ENCODE measurements at places on chromosomes 4 and X.

- no peak for DNase-seq
Measured at GRCh38 chr4:10184041-10184440, 67.4 kb upstream of the WDR1 start.

DNA sequence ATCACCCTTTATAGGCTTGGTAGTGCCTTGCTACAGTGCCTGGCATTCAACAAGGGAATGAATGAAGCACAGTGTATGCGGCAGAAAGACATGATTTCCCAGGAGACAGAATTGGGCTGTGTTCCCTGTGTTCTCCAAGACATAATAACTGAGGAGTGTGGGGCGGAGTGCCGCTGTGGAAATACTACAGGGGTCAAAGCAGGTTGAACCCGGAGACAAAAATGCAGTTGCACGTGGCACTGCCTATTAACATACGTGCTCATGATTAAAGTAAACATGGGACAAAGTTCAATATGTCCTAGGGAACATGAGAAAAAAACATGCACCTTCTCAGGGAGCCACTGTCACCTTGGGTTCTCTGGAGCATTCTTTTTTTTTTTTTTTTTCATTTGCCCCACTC lies 820.8 kb downstream of the RPA4 start:
- DNase-seq = no peak

GRCh38 chr4:7860600-7861163 lies 79.0 kb downstream of the AFAP1 start:
- peak; percentile 84 for DNase-seq

DNA sequence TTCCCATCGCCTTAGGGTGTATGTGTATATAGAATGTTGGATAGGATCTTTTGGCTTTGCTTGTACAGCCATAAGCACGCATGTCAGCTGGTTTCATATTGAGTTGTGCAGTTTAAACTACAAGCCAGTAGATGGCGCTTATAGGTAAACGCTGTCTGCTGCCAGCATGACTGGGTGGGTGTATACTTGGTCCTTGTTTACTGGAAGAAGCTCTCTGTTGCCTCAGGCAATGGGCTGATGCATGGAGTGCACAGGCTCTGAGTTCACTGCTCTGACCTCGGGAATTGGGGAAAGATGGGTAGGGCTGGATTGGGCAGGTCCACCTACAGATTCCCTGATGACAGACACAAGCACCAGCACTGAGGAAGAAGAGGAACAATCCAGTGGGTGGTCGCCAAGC lies 831.5 kb downstream of the STIM2 start:
- no peak for DNase-seq

DNA sequence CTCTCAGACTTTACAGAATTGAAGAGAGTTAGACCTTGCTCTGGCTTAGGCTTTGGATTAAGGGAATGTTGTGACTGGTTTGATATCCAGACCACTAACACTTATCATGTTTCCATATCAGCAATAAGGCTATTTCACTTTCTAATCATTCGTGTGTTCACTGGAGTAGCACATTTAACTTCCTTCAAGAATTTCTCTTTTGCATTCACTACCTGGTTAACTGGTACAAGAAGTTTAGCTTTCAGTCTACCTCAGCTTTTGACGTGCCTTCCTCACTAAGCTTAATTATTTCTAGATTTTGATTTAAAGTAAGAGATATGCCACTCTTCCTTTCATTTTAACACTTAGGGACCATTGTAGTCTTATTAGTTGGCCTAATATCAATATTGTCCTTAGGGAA lies 62.6 kb downstream of the CASP6 start:
- DNase-seq = no peak

- no peak for DNase-seq
Measured at GRCh38 chr4:150318971-150319370, 240.7 kb downstream of the DCLK2 start.

DNA sequence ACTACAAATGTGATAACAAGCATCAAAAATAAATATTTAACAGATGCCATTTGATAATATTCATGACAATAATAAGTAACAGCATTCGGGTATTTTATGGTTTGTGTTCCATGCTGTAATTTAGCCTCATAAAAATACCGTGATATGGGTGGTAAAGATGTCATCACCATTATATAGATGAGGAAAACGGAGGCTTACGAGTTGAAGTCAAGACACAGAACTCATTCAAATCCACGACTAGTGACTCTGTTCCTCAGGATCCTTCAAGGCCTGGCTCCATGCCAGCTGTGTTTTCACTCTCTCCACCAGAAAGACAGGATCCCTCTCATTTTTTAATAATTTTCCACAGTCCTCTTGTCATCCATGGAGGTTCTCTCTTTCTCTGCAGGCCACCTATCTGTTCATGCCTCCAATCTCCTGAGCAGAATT lies 94.5 kb downstream of the APBB2 start:
- no peak for DNase-seq

GRCh38 chr4:18880871-18881270 lies 859.3 kb upstream of the LCORL start:
- no peak for DNase-seq

- no peak for DNase-seq
Measured at GRCh38 chrX:1673337-1673736, 58.5 kb downstream of the ASMT start.

- no peak for DNase-seq
Measured at GRCh38 chr4:116705466-116705865, 379.9 kb downstream of the TRAM1L1 start.

DNA sequence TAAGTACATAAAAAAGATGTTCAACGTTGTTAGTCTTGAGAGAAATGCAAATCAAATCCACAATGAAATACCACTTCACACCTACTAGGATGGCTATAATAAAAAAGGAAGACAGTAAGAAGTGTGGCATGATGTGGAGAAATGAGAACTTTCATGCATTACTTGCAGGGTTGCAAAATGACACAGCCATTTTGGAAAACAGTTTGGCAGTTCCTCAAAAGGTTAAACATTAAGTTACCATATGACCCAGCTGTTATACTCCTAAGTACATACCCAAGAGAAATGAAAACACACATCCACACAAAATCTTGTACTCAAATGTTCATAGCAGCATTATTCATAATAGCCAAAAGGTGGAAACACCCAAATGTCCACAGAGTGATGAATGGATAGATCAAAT lies 25.8 kb upstream of the LIMCH1 start:
- DNase-seq = no peak

- no peak for DNase-seq
Measured at GRCh38 chr4:62474802-62475201, 1274.7 kb downstream of the ADGRL3 start.

DNA sequence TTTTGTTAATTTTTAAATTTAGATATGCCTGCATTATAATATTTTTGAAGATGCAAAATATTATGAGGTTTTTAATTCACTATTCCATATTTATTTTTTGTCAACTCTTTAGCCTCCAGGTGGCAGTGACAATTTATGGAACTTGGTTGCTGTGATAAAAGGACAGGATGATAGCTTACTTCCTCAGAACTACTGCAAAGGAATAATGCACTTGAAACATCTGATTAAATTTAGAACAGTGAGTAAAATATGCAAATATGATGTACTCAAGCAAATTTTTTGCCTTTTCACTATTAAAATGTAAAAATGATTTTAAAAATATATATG lies 45.1 kb downstream of the SPATA4 start:
- no peak for DNase-seq

- DNase-seq = no peak
Measured at GRCh38 chr4:141871086-141871770, 234.8 kb downstream of the IL15 start.

GRCh38 chr4:27720010-27720766 lies 859.5 kb downstream of the STIM2 start:
- DNase-seq = no peak

DNA sequence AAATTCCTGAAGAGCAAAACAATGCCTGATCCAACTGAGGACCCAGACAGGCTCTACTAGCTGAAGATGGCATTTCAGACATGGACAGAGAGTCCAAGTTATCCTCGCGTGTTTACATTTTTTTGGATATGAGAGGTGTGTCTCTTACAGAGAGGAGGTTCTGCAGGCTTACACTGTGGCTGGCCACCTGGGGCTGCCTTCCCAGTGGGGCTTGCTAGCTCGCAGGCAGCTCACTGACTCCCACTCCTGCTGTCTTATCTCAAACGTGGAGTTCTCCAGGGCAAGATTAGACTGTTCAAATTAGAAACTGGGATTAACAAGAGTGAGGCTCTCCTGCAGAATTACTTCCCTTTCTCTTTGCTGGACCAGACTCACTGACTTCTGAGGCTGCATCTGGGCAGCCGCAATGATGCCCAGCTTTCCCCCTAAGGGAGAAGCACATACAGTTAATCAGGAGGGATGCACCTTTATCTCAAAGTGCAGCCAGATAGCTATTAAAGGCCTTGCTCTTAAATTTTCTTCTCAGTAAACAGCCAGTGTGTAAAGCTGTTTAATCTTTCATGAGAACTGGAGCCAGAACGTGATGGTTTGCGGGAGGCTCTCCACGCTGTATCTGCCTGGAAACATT lies 123.0 kb downstream of the ENPP6 start:
- no peak for DNase-seq

DNA sequence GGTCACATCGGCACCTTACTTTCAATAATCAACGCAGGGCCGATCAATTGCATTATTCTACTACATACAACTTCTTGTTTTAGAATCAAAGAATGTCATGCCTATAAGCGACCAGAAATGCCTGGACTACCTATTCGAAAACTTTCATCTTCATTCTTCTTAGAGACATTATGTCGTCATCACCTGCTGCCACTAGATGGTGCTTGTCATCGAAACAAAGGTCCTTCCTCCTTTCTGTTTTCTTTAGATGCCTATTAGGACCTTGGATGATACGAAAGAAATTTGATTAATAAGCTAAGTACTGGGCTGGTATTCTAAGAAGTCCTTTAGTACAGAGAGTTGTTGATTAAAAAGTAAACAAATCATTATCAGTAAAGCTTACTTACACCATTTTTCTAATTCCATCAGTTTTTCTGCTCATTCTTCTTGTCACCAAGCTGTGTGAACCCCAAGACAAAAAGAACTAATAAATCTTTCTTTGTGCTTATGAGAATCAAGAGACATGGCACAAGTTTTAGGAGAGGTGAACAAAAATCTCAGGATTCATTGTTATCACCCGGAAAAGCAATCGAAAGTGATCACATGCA lies 154.5 kb upstream of the SLC4A4 start:
- peak; percentile 36 for DNase-seq

DNA sequence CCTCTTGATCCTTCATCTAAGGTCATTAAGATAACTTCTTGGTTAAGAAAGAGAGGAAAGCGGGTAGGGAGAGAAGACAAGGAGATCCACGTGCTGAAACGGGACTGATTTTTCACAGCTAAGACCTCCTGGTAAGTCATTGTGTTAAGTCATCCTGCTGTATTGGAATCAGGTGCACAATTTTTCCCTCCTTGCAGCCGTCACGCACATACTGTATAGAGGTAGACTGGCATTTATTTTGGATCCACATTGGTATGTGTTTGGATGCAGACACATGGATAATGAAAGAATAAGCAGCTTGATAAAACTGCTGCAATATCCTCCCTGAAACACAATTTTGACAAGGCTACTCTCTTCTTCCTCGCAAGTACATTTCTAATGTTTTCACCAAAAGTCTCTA lies 60.1 kb upstream of the NAP1L5 start:
- no peak for DNase-seq

DNA sequence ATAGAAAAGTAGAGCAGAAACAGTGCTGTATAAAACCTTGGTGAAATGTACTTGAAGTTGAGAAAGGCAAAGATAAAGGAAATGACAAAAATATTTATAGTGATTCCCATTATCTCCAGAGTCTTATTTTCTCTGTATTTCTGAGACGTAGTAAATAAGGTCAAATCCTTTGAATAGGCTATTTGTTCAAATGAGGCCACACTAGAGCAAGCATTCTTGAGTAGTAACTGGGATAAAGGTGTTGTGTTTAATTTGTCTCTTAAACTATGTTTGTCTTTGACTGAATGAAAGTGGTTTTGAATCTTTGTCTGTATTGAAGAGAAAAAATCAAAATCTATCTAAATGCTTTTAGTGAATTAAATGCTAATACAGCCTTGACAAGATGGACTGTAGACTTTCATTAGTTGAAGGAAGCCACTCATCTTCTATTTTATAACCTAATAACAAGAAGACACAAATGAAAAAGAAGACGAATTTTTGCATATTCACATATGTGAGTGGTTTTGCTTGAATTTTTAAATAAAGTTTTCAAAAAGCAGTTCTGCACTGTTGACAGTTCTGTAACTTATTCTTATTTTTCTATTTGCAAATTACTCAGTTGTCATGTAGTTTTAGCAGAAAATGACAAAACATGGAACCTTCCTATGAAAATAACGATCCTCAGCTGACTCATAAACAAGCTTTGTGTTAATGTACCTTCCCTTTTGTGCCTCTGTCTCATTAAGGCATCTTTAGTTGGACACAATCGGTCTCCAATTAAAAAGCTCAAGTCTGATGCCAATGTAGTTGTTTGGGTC lies 94.8 kb upstream of the PCDH18 start:
- no peak for DNase-seq

DNA sequence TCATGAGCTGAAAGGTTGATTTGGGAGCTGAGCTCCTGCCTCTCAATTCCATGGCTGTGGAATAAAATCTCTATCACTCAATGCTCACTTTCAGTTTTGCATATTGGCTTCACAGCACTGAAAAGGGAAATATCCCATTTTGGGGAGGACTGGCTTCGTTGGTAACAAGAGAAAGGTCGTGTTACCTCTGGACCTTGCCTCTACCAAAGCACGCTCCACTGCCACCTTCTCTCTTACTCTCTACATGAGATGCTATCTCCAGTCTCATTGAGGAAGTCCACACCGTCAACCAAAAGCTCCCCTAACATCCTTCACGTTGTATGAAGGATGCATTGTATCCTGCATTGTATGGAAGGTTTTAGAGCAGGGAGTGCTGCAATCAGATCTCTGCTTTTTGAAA lies 195.0 kb upstream of the LDB2 start:
- DNase-seq = no peak

GRCh38 chrX:150649096-150649870 lies 43.9 kb upstream of the MTMR1 start:
- DNase-seq = no peak

DNA sequence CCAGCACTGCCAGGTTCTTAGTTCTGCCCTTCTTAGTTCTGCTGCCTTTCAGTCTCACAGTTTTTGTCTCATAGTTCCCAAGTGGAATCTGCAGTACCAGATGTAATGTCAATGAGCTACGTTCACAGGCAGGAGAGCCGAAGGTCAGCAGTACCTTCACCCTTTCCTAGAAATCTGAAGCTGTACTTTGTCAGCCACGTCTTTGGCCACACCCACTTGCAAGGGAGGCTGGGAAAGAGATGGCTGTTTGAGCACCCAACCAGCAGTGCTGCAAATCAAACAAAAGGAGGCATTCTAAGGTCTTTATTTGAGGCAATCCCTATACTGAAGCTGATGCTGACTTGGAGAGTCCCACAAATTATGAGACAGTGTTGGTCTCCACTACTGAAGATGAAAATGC lies 199.1 kb upstream of the NPY2R start:
- DNase-seq = no peak

- no peak for DNase-seq
Measured at GRCh38 chrX:48153769-48154168, 23.3 kb downstream of the SPACA5B start.

- DNase-seq = no peak
Measured at GRCh38 chr4:174222266-174222872, 61.1 kb downstream of the FBXO8 start.

- no peak for DNase-seq
Measured at GRCh38 chr4:6328526-6328925, 58.9 kb downstream of the WFS1 start.
